ENCODE measurements at places on chromosomes 13 and 19.

DNA sequence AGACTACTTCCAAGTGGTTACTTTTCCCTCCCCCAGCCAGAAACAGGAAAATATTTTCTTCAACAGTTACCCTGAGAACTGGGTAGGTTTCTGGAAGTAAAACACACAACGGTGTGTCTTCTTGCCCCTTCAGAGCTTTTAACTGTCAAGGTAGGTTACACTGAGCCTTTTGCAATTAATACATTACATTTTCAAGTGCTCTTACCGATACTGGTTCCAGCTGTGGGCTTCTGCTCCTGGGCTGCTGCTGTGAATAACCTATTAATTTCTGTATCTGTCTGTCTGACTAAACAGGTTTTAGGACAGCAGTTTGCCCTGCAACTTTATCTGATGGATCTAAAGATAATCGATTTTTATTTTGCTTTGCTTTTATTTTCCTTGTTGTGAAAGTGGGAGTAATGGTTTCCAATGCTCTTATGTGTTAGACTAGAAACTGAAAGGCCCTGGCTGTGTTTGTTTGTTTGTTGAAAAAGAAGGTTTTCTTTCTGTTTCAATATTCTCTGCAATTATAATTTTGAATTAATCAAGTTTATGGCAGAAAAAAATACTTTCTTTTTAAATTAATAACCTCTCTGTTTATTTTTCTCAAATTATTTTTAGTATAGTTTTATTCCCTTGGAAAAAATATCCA is 196.7 kb upstream of the SLITRK6 start:
- DNase-seq: no peak

GRCh38 chr13:84029396-84029795 is 147.1 kb upstream of the SLITRK1 start:
- no peak for DNase-seq

GRCh38 chr19:5672708-5673459 is 7.4 kb downstream of the MICOS13 start:
- no peak for DNase-seq

DNA sequence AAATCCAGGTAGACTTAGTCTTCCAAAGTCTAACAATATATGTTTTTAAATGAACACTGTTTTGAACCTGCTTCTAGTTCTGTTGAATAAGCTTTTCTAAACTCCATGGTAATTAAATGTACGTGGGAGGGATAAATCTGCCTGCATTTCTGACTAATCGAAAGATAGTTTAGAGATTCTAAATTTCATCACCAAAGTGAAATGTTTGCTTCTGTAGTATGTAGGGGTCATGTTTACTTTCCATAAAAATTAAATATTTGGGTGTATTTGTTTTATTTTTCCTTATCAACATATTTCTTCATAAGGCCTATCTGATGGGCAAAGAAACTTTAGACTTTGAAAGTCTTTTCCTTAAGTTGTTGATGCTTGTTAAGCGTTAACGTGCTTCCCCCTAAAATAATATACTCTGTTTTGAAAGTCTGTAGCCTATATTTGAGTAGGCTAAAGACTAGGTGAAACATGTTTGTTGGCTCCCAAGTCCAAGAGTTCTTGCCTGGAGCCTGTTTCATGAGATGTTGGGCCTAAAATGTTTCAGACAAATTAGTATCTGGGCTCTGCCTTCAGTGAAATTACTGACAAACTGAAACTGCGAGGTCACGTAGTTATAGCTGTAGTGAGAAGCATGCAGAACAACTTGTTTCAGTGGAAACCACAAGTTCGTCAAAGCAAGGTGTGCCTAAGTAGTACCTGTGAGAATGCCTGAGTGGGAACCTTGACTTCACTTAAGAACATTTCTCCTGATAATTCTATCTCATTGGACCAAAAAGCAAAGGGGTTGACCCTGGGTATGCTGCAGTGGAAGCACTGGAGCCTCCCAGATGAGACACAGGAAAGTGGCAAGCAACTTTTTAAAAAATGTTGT is 126.2 kb downstream of the LMO7 start:
- no peak for DNase-seq

GRCh38 chr13:70502944-70503343 is 394.7 kb upstream of the KLHL1 start:
- no peak for DNase-seq

DNA sequence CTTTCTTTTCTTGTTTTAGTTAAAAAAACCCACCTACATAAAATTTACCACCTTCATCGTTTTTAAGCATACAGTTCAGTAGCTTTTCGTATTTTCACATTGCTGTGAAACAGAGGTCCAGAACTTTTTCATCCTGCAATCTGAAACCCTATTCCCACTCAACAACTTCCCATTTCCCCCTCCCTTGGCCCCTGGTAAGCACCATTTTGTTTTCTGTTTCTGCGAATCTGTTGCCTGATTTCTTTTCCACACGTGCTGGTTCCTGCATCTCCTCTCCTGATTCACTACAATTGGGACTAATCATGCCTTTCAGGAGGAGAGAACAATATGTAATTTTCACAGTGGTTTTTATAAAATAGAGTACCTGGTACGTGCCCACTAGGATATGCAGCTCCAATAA is 149.2 kb upstream of the RNF113B start:
- DNase-seq: no peak

GRCh38 chr19:39296055-39296645 is at the start of gene IFNL1:
IFNL1 (plus strand) TSS chr19:39296407; CDS start chr19:39296422, 15 bp downstream.
- no peak for DNase-seq

GRCh38 chr13:48214519-48215121 is 18.4 kb upstream of the ITM2B start:
- DNase-seq: no peak

DNA sequence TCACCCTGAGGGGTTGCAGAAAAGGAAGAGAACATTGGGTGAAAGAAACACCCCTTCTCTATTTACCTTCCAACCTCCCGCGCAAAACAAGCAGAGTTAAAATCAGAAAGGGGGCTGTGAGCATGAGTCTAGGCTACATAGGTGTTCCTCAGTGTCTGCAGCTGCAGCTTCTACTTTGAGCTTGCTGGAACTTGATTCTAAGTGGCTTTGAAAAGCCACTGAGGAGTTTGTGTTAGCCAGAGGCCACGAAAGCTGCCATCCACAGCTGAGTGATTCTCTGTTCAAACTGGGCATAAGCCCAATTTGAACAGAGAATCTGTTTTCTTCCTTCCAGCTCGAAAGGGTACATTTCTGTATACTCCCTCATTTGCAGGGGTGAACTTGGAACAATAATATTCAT is 343.9 kb downstream of the PCDH9 start:
- DNase-seq: no peak

DNA sequence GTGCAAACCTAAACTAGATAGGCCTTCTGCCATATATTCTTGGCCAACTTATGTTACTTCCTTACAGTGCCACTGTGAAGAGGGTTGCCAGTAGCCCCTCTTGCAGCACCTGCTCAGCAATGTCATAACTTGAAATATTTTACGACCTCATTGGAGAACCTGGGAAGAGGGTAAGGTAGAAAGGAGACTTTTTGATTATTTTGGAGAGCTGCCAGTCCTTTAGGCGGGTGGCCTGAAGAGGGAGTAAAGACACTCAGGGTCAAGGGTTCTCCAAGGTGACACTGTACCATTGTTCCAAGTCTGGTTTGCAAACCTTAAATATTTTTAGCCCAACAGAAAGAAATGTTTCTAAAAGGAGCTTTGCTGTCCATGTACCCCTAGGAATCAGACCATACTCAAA is 118.3 kb downstream of the FLT1 start:
- DNase-seq: no peak

DNA sequence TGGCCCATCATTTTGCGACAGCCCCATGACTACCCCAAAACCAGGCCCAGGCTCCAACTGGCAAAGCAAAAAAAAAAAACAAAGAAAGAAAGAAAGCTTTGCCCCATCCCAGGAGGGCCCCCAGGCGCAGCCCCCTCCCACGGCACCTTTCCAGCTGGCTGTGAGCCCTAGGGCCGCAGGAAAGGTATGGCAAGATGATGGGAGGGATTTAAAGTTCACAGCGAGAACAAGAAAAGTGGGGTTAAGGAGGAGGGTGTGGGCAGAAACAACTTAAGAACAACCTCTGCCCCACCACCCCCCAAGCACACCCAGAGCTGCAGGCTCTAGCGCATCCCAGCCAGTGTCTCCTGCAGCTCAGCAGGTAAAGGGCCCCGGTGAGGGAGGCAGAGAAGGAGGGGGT is at the start of gene CYP2F1:
CYP2F1 (plus strand) TSS at position 301 of the 400 bp plus-strand sequence. CDS start 1,757 bp downstream, outside the sequence.
- no peak for DNase-seq

GRCh38 chr19:39754544-39754943 is 16.7 kb upstream of the CLC start:
- DNase-seq: no peak

DNA sequence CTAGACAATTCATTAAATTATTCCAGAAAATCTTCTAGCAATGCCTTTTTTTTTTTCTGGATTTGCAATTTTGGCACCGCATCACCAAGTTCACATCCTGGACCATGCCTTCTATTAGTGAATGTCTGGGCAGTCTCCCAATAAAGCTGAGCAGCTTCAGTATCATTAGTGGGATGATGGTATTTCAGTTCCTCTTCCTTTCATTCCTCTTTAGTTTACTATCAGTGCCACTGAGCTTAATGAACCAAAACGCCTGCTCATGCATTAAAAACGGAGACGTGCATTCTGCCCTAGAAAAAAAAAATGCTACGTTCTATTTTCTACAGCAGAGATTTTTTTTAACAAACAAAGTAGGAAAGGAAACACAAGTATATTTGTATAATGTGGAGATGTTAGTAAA is 343.0 kb downstream of the PCDH9 start:
- DNase-seq: no peak

- DNase-seq: no peak
Measured at GRCh38 chr13:25816239-25816638, 235.6 kb downstream of the SHISA2 start.

DNA sequence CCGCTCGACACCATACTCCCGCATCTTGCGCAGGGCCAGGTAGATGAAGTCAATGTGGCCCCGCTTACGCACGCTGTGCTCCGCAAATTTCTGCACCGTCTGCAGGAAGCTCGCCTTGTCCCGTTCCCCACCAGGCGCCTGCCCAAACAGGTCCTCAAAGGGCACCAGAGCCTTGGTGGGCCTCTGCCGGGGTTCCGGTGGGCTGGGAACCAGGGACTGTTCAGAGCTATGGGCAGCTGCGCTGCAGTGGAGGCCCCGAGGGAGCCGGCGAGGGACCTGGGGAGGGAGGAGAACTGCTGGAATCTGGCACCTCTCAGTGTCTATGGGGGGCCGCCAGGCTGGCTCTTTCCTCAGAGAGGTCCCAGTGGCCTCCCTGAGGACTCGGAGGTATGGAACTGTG is 8.3 kb upstream of the ZNF653 start:
- DNase-seq: no peak

- no peak for DNase-seq
Measured at GRCh38 chr13:97879646-97880310, 73.7 kb upstream of the IPO5 start.

DNA sequence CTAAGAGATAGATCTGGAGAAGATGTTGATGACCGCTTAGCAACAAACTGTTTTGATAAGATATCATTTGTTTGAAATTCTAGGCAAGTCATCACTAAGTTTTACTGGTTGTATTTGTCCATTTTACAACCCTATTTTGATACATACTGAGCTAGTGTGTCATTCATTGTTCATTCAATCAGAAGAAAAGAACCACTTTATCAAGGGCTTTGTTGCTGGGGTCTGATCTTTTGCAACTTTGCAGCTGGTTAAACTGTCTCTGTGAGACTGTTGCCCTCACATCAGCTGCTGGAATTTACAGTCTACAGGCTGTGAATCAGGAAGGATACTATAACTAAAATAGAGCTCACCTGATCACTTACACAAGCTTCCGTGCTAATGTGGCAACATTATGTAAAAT is 290.5 kb downstream of the RFC3 start:
- DNase-seq: no peak

GRCh38 chr19:1270854-1271527 is 1.9 kb downstream of the CIRBP start:
- no peak for DNase-seq

DNA sequence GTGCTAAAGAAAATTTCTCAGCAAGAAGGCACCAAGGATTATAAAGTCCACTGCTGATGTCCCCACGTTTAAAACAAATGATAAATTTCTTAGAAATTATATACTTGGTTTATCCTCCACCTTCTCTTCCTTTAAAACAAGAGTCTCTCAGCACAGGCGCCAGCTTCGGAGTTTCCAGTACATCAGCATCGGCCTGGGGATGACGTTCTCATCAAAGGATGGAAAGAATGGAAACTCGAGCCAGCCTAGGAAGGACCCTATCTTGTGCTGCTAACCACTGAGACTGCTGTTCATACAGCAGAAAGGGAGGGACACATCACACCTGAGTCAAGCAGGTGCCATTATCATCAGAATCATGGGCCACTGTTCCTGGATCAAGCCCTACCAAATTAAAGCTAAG is 29.8 kb upstream of the ZNF83 start:
- no peak for DNase-seq

- no peak for DNase-seq
Measured at GRCh38 chr13:84873951-84874350, 925.3 kb downstream of the SLITRK6 start.

GRCh38 chr19:54179921-54180461 is 7.0 kb upstream of the TMC4 start:
- DNase-seq: no peak

DNA sequence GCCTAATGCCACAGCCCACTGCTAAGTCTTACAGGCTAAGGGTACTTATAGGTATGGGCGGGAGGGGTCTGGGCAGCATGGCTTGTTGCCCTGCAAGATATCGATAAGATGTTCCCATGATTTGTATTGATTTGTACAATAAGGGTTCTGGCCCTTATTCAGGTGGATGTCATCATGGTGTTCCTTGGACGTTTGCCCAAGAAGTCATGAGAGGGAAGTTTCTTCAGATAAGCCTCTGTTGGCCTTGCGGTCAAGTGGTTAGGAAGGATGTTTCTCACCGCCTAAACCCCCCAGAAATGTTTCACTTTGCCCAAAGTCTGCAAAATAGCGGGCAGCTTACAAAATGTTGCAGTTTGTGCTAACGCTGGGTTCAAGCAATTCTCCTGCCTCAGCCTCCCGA is 7.3 kb downstream of the PARP4 start:
- no peak for DNase-seq

GRCh38 chr13:76829572-76830327 is 56.5 kb downstream of the KCTD12 start:
- no peak for DNase-seq

- peak; percentile 90 for DNase-seq
Measured at GRCh38 chr19:50724522-50725217, 1.5 kb downstream of the CLEC11A start.

DNA sequence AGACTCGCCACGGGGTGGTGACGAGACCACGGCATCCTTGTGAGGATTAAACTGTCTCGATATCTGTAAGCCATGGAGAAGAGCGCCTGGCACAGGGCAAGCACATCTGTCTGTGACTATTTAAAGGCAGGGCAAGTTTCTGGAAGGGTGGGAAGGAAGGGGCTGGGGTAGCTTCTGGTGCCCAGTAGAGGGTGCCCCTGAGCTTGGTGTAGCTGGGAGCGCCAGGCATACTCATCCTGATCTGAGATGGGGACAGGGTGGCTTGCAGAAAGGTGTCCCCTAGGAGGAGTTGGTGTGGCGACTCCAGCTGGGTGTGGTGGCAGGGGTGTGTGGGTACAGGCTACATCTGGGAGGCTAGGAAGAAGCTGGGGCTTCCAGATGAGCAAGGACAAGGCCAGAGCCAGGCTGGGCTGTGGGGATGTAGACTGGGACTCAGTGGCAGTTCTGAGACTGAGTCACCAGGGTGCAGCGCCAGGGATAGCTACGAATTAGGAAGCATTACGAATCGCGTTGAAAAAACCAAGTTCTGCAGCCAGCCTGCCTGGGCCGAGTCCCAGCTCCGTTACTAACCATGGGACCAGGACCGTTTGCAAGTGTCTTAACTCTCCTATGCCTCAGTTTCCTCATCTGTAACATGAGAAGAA is 23.1 kb upstream of the ASPDH start:
- no peak for DNase-seq
